ENCODE measurements at places on chromosomes 2 and 18.

GRCh38 chr2:237244178-237244577 lies 158.5 kb downstream of the COPS8 start:
- DNase-seq: no peak

GRCh38 chr2:238897122-238897880 lies 49.4 kb downstream of the TWIST2 start:
- DNase-seq: no peak

DNA sequence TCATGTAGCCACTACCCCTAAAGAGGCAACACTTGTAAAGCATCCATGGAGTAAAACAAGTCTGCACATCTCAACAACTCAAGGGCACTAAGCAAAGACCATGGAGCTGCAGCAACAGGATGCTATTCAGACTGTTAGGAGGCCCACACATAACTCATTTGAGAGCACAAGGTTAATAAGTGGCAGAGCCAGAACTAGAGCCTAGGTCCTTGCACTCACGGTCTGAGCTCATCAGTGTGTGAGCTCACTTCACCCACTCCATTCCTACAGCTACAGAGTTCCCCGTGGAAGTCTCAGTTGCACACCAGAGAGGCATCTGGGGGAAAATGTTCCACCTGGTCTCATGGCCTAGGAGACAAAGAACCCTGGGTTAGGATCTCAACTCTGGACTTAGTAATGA lies 35.0 kb downstream of the TTC32 start:
- DNase-seq: no peak

GRCh38 chr2:171149986-171150693 lies 10.6 kb downstream of the TLK1 start:
- DNase-seq: no peak

GRCh38 chr18:43703050-43703449 lies 425.8 kb upstream of the SYT4 start:
- no peak for DNase-seq

DNA sequence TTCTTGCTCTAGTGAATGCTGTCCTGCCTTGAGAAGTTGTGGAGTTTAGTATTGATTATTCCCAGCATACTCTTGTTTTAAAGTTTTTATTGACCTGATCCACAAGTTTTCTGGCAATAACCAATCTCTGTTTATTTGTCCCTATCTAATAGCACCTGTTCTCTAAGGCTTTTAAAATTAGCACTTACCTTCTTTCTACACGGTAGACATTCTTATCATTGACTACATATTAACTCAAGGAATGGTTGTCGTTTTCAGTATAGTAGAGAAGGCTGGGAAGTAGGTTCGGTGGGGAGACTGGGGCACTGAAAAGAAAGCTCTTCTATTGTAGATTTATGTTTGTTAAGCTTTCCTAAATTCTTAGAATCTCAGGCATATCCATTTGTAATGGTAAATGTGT lies 726.0 kb downstream of the DPP10 start:
- DNase-seq: no peak

DNA sequence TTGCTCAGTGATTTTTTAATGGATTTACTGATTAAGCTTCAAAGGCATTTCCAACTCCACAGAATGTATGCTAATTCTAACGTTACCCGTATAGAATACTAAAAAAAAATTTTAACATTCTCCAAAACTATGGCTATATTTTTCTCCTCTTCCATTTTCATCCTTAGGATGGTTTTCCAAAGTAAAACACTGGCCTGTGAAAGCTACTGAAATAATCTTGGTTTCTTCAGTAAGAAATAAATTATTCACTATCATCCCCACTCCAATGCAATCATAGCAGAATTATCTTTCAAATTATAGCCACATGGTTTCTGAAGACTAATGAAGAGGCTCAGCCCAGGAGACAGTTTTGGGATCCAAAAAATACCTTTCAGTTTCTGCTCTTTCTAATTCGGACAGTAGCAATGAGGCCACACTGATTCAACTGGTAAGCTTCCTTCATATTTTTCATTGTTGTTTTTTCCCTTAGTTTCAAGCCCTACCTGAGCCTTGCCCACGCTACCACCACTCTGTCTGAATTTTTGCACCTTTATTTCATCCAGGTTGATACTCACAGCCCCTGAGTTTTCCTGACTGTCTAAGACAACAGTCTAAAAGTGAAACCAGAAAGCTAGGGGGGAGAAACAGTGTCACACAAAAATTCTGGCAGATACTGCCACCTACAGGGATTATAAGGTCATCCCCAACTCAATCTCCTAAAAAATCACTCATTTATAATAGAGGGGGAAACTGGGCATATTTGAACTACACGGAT lies 887.9 kb downstream of the NRXN1 start:
- DNase-seq: peak; percentile 59

- no peak for DNase-seq
These were observed 19.5 kb downstream of the EMX1 start for GRCh38 chr2:72936660-72937355.

- no peak for DNase-seq
These were observed 540.4 kb upstream of the ZNF804A start for GRCh38 chr2:184057910-184058309.

GRCh38 chr2:182522405-182522896 lies 95.6 kb upstream of the PDE1A start:
- DNase-seq: peak; percentile 1
